Activated CD4-positive, alpha-beta T cell treated with anti-CD3 and anti-CD28 coated beads, Interleukin-2, amount 50 U/mL, for 48 hours (primary cell): ENCODE measurements at places on chromosomes 6 and 20.

DNA sequence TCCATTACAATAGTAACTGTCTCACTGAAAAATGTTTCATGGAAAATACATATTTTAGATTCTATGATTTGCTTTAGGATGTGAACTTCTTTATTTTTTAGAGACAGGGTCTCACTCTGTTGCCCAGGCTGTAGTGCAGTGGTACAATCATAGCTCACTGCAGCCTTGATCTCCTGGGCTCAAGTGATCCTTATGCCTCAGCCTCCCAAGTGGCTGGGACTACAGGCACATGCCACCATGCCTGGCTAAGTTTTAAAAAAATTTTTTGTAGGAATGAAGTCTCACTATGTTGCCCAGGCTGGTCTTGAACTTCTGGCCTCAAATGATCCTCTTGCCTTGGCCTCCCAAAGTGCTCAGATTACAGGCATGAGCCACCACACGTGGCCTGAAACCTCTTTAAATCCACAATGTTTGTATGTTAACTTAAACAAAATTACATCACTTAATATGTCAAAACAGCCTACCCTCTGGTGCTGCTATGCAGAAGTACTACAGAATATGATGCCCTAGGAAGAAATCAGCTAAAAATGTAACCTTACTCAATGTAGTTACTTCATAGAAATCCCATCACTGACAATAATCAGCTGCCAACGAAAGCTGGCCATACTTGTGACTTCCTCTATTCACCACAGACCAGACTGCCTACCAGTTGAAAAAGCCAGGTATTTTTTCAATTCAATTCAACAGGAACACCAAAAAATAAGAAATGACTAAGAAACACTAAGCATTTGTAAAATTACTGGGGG, 17.6 kb downstream of the EEF1A1 start:
- no peak for DNase-seq

DNA sequence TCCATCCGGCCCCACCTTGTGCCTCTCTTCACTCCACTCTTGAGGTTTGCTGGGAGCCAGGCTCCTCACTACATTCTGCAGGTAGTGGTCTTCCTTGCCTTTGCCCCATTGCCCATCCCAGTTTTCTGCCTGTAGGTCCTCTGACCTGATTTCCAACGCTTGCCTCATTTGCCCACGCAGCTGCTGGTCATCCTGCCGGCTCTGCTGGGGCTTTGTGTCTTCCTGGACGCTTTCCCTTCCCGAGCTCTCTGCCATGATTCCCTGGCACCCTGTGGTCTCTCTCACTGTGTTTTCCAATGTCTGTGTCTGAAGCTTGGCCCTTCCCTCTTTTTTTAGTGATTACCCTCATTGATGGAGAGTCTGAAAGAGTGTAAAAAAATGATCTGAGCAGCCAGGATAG, 451.6 kb downstream of the UTRN start:
- DNase-seq, result no peak

- no peak for DNase-seq
Measured at GRCh38 chr20:17758512-17758911, 58.7 kb downstream of the BANF2 start.

GRCh38 chr6:106446287-106446885, 85.9 kb downstream of the CRYBG1 start:
- no peak for DNase-seq

- no peak for DNase-seq
Measured at GRCh38 chr6:24229696-24230405, 103.8 kb downstream of the NRSN1 start.
